ENCODE measurements at places on chromosomes 7 and 10.

DNA sequence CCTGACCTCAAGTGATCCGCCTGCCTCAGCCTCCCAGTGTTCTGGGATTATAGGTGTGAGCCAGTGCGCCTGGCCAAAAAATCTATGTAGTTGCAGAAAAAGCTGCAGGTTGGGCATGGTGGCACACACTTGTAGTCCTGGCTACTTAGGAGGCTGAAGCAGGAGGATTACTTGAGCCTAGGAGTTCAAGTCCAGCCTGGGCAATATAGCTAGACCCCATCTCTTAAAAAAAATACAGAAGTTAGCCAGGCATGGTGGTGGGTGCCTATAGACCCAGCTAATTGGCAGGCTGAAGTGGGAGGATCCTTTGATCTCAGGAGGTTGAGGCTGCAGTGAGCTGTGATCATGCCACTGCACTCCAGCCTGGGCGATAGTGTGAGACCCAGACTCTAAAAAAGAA is 24.8 kb upstream of the CAMK1D start:
- no peak for DNase-seq

GRCh38 chr7:144785521-144785920 is 50.3 kb downstream of the TPK1 start:
- no peak for DNase-seq

DNA sequence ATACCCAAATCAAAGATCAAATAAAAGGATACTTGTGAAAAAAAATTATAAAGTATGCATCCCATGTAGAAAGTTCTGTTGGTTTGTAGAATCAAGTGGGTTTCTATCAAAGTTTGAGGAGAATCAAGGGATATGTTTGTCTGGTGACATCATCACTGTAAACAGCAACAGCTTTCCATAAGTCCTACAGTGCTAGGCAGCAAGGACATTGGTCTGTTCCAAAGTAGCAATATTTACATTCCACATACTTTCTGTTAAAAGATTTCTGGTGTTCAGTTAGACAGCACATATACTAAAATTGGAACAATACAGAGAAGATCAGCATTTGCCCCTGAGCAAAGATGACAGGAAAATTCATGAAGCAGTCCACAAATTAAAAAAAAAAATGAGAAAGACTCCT is 683.9 kb downstream of the XPNPEP1 start:
- DNase-seq: no peak

DNA sequence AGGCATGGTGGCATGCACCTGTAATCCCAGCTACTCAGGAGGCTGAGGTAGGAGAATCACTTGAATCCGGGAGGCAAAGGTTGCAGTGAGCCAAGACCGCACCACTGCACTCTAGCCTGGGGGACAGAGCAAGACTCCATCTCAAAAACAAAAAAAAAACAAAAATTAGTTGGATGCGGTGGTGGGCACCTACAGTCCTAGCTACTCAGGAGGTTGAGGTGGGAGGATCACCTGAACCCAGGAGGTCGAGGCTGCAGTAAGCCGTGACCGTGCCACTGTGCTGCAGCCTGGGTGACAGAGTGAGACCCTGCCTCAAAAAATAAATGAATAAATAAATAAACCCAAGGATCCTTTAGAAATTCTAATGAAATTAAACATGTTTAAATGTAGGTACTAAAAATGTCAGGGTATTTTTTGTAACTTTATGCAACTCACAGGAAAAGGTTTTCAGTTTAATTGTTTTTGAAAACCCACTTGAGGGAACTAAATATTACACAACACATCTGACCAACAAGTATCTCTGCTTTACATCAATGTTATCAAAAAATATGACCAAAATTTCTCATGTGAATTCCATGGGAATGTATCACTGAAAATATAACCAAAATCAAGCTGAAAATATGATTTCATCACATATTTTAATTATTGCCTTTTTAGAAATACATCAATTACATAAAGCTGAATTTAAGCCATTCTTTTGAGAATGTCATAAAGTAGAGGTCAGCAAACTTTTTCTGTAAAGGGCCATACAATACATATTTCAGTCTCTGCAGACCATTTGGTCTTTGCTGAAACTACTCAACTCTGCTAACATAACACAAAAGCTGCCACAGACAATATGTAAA is 23.9 kb downstream of the UPF2 start:
- DNase-seq: no peak

- DNase-seq: no peak
Observed at GRCh38 chr10:133294189-133294588, 14.5 kb downstream of the TUBGCP2 start.

Data from stimulated activated CD4-positive, alpha-beta T cell treated with anti-CD3 and anti-CD28 coated beads, TNF-alpha, amount 100 ng/mL, for 1 hour (primary cell).